ENCODE measurements at places on chromosomes 5 and 9.

DNA sequence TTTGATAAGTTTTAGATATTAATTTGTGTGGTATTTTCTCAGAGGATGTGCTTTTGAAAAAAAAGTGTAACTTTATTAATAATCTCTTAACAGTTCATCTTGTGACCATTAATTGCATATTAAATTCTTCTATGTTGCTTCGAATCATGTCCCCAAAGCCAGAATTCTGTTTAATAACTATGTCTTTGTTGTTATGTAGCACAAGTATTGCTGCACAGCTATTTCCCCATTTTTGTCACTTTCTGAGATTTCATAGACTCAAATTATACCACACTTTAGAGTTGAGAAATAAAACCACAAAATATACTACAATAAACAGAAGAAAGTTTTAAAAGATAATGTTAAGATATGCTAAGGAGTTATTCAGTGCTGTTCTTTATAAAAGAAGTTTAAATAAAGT, 2.8 kb downstream of the MEF2C start:
- DNase-seq = no peak

DNA sequence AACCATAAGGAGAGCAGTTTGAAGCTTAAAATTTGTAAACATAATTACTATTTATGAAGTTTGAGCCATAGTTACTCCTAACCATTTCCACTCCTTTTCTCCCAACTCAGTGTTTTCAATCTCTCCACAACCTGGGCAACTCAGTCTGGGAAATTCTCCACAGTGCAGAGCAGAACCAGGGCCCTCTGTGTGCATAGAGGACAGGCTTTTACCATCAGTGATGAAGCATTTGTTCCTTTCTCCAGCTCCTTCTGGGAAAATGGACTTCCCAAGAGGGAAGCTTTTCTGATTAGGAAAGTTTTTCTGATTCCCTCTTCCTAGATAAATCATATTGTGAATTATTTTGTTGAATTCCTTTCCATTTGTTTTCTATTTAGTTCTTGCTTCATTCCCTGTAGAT, 132.3 kb upstream of the MPDZ start:
- no peak for DNase-seq

DNA sequence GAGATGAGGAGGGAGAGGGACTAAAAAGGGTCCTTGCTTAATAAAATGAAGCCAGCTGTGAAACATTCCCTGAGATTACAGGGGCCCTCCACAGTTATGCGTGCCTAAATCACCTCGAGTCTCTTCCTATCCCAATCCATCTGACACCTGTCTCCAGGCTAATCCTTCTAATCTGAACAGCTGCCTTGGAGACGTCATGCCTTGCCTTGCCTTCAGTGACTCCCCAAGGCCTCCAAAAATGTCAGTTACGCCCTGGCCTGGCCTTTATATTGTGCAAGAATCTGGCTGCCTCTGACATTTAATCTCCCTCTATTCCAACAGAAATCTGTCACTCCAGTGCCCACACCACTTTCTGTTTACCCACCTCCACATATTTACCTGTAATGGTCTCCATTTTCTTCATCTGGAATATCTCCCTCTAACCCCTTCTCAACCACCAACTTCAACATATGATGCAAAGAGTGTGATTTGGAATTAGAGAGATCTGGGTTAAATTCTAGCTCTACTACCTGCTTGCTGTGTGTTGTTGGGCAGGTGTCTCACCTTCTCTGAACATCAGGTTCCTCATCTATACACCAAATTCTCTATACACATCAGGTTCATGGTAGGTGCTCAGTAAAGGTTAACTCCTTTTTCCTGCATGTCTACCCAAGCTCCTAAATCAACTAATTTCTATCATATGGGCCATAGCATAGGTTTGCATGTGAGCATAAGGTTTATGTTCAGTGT, 57.9 kb downstream of the PTCD2 start:
- no peak for DNase-seq

GRCh38 chr9:31100311-31100710, 1284.1 kb upstream of the ACO1 start:
- no peak for DNase-seq

DNA sequence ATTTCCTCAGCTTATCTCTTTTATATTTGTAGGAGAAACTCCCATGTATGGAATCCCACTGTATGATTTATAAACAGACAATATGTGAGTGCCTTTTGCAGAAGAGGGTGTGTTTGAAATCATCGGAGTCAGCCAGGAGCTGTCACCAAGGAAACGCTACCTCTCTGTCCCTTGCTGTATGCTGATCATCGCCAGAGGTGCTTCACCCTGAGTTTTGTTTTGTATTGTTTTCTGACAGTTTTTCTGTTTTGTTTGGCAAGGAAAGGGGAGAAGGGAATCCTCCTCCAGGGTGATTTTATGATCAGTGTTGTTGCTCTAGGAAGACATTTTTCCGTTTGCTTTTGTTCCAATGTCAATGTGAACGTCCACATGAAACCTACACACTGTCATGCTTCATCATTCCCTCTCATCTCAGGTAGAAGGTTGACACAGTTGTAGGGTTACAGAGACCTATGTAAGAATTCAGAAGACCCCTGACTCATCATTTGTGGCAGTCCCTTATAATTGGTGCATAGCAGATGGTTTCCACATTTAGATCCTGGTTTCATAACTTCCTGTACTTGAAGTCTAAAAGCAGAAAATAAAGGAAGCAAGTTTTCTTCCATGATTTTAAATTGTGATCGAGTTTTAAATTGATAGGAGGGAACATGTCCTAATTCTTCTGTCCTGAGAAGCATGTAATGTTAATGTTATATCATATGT, 18.0 kb upstream of the CTSL start:
- DNase-seq = no peak

DNA sequence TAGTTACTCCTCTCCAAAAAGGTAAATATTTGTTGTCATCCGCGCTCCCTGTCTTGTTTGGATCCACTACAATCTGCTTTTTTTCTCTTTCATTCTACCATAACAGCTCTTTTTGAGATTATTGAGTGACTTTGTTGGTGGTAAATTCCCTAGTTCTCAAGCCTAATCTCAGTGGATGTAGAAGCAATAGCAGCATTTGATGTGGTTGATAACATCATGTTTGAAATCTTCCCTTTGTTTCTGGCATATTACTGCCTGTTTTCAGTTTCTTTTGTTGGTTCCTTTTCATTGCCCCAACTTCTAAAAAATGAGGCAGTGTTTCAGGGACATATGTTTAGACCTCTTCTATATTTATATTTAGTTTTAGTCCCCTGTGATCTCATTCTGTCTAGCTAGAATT, 8.9 kb downstream of the CDC42SE2 start:
- DNase-seq = no peak

- DNase-seq = peak; percentile 77
These were observed 59.4 kb upstream of the TNFSF8 start for GRCh38 chr9:114989600-114990410.

DNA sequence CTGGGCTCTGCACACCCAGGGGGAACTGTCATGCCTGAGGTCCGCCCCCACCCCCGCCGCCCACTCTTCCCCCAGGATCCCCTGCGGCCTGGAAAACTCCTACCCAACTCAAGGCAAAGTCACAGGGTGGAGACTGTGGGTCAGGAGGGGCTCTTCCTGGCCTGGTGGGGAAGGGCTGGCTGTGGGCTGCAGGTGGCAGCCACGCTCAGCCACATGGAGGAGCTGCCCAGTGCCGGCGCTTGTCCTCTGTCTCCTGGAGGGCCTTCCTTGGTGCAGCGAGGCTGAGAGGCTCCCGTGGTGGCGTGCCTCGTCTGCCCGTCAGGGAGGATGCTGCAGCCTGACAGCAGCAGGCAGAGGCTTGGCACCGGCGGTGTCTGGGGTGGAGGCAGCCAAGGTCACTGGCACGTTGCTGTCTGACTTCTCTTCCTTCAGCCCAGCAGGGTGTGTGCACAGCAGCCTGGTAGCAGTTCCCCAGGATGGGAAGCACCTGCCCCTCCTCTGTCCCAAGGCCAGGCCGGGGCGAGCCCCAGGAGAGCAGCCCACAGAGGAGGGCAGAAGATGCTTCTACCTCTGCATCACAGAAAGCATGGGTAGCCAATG, 78.1 kb downstream of the ADAMTS2 start:
- no peak for DNase-seq

DNA sequence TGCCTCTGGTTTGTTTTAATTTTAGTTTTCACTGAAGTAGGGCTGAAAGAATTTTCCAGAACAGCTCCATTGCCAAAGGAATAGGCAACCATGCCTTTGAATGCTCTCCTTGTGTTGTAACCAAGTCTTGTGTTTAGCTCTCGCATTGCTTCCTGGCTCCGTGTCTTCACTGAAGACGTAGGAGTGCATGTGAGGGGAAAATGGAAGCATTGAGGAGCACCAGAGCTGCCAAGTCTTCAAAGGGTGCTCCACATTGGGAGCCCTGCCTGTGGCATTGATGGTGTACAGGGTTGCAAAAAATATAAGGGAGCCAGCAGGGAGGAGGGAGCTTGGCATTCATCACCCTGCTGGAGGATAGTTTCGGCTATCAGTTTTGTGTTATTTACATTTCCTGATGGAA, 86.6 kb downstream of the NTRK2 start:
- no peak for DNase-seq

GRCh38 chr9:130360672-130361071, 84.1 kb upstream of the ASS1 start:
- no peak for DNase-seq

DNA sequence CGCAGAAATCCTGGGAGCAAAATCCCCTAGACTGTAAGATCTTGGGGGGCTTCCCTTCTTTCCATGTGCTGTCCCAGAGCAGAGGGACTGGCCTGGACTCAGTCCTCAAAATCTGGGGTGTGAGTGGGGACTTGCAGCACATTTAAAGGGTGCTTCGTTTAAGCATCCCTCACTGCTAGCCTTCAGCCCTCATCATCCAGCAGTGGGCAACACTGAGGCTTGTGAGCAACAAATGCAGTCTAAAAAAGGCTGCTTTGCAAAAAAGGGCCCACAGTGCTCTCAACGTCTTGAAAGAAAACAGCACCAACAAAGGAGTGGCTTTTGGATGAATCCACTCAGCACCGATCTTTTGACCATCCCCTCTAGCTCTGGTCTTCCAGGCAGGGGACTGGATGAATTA, 128.3 kb upstream of the TBC1D2 start:
- DNase-seq = no peak

DNA sequence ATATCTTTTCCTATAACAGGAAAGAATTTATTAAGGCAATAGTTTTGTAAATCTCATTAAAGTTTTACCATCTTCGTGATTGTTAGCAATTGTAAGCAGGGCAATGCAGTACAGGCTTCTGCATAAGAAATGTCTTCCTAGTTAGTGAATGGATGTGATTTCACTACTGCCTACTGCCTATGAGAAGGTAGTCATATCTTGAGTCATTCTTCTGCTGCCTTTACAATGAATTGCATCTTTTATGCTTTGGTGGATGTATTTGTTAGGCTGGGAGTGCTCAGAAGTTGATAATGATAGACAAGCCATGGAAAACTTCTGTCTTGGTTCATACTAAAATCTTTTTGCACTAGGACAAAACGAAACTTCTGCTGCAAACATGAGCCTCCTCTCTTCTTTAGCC, 128.0 kb downstream of the ADAMTSL1 start:
- no peak for DNase-seq

- no peak for DNase-seq
These were observed 5.5 kb downstream of the FOXB2 start for GRCh38 chr9:77024776-77025545.

DNA sequence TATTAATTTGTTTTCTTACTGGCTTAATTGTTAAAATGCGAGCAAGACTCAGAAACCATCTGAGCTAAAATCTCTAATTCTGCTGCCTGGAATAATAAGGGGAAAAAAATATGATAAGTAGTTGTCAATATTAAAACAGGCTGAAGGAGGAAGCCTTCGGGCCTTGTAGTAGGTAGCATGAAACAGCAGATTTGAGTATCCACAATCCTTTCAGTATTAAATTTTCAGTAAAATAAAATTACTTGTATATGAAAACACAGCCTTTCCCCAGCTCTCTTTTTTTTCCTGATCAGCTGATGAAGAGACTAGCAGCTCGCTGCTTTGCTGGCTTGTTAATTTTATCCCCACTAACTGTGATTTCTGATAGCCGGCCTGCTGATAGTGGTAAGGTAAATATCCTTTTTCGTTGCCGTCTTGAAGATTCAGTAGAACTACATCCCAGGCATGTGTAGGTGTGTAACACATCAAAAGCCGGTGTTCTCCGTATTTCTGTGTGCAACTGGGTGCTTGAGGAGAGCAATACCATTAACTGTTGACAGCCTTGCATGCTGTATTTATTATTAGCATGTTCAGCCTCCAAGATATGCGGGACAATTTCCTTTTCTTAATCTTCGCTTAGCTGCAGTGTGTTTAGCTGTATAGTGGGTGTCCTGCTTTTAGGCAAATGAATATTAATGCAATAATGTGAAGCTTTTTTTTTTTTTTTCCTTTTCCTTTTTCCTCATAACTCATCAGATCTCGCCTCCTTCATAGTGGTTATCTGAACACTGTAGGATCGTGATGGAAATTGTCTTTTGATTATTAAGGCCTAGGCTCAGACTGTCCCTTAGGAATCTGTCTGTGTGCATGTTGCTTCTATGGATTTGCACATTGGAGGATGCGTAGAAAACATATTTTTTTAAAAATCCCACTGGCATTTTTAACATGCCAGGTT, 144.6 kb downstream of the SMARCA2 start:
- no peak for DNase-seq

- DNase-seq = no peak
These were observed 1.1 kb upstream of the CEP72 start for GRCh38 chr5:610744-611730.

- DNase-seq = no peak
These were observed 11.7 kb downstream of the CDC14B start for GRCh38 chr9:96607971-96608370.

DNA sequence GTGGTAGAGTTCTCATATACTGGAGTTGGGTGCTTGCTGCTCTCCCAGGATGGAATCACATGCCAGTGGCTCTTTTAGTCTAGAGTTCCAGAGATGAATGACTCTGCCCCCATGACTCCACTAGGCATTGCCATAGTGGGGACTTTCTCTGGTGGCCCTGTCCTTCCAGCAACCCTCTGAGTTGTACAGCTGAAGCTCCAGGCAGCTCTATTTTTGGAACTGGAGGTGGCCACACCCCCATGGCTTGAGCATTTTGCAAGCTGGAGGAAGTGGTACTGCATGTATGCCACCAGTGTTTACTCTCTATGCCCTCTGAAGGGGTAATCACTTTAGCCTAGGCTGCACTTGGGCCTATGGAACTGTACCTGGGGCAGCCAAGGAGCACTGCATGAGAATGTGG, 112.6 kb downstream of the RANBP17 start:
- DNase-seq = no peak

DNA sequence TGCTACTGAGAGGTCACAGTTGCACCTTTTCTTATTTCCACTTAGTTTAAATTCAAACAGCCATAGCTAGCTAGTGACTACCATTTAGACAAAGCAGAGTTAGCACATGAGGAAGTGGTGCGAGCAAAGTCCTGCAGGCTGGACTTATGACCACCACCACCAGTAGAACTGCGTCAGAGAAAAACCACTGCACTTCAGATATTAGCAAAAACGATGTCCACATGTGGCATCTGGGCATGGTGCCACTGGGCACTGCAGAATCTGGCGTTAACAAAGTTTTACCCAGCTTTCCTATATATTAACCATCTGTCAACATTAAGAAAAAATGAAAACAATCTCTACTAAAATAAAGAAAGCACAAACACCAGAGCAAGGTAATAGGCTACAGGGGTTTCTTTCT, 80.1 kb downstream of the SPTLC1 start:
- DNase-seq = no peak

Data from T-helper 2 cell treated with Interferon-gamma antibody and Interleukin-4, amounts not matched to agents 5 μg/mL and 100 μg/mL, for 36 hours (primary cell).